ENCODE measurements at places on chromosomes 13 and 19. TPM values are rescaled to one million over a fixed set of nuclear protein-coding genes. Genes with fewer than 3 reads are reported as not detected.

The TFDP1 gene
- polyA plus RNA-seq: 18.8 TPM

The ZNF699 gene
- 0.15 TPM for polyA plus RNA-seq

The KIR2DL3 gene
- not detected for polyA plus RNA-seq

The DNAAF3 gene
- 0.47 TPM for polyA plus RNA-seq

GRCh38 chr19:6736169-6736916 lies 1.0 kb downstream of the GPR108 start:
- DNase-seq: peak; percentile 83

GRCh38 chr19:30106417-30107095 lies 164.5 kb downstream of the URI1 start:
- DNase-seq: no peak

DNA sequence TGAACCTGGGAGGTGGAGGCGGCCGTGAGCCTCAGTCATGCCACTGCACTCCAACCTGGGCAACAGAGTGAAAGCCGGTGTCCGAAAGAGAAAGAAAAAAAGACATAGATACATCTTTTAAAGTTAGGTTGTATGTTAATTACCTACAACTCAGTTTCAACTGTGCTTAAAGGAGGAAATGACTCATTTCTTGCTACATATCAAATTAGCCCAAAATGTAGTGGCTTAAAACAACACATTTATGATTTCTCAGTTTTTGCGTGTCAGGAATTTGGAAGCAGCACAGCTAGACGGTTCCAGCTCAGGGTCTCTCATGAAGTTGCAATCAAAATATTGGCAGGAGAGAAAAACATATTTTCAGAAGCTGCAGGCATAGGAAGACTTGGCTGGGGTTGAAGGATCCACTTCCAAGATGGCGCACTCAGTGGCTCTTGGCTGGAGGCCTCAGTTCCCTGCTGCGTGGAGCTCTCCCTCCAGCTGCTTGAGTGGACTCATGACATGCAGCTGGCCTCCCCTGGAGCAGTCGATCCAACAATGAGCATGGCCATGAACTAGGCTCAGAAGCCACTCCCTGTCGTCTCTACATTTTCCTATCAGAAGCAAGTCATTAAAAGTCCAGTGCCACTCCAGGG lies 7.1 kb downstream of the LDLR start:
- DNase-seq: peak; percentile 73

DNA sequence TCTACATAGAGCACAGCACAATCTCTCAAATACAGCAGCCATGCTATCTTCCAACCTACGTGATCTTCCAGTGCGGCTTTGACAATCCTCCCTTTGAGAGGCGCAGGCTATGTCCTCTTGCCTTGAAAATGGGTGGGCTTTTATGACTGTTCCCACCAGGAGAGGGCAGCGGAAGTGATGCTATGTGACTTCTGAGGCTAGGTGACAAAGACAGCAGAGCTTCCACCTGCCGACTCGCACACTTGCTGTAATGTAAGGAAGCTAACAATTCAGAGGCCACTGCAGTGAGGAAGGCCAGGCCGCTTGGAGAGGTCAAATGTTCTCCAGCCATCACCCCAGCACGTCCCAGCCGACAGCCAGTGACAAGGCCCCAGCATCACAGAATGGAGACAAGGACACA lies 65.8 kb downstream of the MRPL57 start:
- DNase-seq: no peak

DNA sequence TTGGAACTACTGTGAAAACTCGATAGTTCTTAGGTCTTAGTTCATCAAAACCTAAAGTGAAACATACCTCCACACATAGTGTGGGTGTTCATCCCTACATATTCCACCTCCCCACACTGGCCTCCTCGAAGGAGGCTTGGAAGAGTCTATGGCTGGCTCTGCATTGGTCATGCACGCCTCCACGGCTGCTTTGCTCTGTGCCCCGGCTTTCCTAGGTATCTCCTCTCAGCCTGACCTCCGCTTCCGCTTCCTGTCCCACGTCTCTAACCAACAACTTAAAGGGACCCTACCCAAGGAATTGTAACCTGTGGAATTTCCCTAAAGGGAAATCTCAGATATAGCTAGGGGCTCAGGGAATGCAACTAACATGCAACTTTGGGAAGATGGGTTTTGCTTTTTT lies 79.7 kb upstream of the MBNL2 start:
- peak; percentile 57 for DNase-seq

DNA sequence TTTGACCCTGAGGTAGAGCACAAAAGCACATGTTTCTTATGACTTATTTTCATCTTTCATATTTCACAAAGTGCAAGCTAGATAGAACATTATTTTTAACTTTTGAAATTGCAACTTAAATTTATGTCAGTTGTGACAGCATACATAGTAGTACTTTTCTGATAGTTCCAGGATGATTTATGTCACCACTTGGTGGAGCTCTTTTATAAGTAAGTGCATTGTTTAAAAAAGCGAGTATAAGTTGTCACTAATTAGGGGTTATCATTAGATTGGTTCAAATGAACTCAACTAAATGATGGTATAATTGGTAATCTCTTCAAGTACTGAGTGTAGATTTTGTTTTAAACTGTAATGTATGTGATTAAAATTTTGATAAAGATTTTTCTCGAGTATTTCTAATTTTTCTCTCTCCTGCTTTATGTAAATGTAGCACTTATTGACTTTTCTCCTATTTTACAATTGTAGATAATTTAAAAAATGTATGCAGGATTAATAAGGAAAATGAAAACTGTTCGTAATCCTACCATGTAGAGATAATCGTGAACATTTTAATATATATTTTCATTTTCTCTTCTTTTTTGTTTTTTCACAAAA lies 31.1 kb downstream of the RB1 start:
- no peak for DNase-seq

DNA sequence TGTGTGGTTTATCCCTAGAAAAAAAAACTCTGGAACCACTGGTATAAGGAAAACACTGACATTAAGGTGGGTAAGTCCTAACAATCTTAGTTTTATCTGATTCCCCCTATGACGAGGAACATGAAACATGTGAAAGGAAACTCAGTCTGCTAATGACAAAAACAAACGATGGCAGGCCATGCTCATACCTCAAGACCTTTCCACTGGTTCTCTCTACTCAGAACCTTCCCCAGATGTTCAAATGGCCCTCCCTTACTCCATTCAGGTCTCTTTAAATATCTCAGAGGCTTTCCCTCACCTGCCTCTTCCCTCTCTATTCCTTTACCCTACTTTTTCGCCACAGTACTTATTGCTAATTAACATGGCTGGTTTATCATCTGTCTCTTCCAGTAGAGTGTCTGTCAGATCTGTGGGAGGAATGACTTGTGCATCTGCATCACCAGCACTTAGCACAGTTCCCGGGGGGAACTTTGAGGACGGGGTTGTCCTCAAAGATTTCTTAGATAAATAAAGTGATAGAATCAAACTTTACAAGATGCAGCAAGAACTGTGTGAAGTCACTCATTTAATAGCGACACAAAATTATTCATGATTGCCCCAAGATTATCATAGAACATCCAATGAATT lies 1.5 kb downstream of the TUBGCP3 start:
- no peak for DNase-seq

DNA sequence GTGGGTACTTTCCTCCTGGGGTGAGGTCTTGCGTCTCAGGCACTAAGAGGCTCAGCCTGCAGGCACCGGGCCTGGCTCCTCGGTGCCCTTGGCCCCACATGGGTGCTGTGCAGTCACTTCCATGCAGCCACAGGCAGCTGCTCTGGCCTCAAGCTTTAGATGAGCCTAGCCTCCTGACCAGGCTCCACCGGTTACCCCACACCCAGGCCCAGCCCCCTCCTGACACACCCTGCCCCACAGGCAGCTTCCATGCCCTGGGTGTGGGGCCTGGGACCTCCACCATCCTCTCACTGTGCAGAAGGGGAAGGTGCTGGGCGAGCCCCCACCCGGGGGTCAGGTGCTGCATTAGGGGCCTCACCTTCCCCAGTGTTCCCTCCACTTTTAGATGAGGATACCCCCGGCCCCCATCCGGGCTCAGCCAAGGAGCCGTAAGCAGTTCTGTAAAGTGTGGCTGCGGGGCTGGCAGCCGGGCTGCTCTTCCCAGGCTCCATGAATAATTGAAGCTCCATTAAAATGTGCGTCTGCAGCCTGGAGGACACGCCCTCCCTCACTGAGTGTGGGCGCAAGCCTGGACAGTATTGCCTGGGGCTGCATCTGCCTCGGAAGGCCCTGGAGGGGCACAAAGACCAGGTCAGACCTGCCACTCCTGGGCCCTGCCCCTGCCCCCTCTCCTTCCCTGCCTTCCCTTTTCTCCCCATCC lies 72.5 kb upstream of the KCTD15 start:
- DNase-seq: no peak

GRCh38 chr13:45207319-45207718 lies 6.5 kb upstream of the KCTD4 start:
- DNase-seq: no peak

DNA sequence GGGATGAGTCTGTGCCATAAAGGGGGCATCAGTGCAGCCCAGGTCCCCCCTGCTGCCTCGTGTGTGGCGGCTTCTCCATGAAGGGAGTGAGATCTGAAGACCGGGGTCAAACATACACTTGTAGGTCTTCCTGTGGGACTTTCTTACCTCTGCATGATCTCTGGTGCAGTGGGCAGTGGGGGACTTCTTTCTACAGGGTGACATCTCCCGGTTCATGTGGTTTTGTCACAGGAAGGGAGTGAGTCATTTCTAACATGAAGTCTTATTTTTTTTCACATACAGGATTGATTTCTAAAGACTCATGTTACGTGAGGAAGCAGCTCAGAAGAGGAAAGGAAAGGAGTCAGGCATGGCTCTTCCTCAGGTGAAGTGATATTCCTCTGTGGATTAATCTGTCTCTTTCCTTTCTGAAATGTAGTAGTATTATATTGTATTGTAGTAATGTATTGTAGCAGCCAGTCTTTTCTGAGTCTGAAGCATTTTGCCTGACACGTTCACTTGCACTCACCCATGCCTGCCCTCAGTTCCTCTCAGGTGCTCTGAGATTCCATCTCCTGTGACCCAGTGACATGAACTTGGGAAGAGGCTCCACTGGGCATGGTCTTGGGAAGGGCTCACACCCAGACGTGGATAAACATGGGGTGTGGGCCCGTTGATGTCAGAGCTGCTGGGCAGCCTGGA lies 15.7 kb downstream of the ZNF808 start:
- no peak for DNase-seq

DNA sequence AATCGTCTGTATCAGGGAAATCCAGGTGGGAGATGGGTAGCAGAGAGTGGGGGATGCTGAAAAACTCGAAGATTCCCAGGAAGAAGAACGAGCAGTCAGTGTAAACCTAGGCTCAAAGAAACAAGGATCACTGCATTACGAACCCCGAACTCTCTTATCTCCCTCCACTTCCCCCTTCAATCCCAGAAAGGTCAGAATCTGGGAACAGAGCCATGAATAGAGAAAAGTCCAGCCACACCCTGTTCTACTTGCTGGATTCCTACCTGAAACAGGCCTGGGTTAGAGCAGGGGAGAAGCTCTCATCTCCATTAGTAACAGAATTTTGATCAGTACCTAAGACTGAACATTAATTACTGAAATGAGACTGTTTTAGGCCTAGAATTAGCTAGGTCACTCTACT lies 24.4 kb downstream of the EPSTI1 start:
- DNase-seq: no peak

DNA sequence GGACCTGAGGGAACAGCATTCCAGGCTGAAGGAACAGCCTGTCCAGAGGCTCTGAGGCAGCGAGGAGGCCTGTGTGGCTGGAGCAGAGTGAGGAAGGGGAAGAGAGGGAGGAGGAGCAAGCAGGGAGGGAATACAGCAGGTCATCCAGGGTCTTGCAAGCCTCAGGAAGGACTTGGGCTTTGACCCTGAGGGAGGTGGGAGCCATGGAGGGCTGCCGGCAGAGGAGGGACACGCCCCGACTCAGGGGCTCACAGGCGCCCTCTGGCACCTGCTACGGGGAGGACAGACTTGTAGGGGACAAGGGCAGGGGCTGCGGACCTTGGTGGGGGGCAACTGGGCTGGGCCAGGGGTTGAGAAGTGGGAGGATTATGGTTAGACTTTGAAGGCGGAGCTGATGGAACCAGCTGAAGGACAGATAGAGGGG lies 4.7 kb downstream of the TINCR start:
- DNase-seq: no peak

DNA sequence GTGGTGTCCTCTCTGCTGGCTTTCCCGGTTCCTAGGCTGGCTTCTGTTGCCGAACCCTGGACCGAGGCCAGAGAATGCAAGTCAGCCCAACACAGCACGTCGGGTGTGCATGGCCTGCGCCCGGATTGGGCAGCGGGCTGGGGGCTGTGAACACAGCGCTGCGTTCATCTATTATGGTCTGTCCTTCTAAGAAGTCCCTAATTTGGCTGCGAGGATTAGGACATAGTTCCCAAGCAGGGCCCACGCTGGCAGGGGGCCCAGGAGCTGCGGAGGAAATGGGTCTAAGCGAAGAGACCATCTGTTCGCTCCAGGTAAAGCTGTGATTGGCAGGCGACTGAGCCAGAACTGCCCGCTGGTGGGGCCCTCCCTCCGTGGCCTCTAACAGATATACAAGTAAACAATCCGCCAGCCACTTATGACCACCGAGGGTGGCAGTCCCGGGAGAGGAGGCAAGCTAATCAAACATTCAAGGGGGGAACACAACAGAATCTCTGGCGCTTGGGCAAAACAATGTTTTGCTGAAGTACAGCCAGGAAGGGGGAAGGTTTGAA lies 6.0 kb downstream of the SYCE2 start:
- peak; percentile 65 for DNase-seq

Measured in psoas muscle (tissue), 8 donors.